SHP77 (cell line): ENCODE measurements at places on chromosomes 1 and 21.

- no peak for DNase-seq
These were observed 10.1 kb upstream of the USP24 start for GRCh38 chr1:55225228-55225627.

DNA sequence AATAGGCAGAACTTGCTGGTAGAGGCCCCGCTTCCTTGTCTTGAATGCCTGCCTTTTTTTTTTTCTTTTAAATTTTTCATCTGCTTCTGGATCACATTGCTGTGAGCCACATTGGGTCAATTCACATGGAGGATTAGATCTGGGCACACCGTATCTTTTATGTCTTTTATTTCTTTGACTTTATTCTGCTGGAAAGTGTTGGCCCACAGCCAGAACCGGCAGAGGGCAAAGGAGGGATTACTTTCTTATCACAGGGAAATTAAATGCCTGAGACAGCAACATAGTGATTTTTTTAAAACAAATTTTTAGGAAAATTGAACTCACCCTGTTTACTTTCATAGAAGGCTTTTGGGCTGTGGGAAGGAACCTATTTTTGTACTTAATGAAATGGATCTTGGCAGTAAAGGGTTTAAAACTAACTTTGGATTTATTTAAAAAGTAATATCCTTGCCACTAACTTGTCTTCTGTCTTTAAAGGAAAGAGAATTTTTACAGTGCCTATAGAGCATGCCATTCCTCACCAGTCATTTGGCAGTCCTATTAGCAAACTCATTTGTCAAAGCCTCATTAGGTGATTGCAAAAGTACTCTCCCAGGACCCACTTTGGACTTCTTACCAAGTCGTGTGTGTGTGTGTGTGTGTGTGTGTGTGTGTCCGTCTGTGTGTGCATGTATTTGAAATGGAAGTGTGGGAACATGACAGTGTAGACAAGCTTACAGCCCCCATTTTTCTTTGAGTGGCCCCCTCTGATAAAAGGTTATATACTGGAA lies 68.4 kb downstream of the ST6GALNAC3 start:
- no peak for DNase-seq

DNA sequence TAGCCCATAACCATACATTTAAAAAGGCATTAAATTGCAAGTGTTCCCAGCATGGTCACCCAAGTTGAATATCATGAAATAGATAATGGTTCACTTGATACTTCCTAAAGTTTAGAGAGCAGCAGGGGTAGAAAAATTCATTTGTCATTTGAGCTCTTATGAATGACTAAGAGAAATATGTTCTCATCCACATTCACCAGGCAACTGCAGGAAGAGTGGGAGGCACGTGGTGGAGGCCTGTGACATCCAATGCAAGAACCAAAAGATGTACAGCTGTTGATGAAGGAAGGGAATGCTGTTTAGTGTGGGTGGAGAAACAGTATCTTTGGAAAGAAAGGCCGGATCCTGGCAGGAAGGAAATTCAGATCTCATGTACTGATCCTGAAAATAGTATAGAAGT lies 473.1 kb downstream of the ADGRL2 start:
- DNase-seq = no peak

DNA sequence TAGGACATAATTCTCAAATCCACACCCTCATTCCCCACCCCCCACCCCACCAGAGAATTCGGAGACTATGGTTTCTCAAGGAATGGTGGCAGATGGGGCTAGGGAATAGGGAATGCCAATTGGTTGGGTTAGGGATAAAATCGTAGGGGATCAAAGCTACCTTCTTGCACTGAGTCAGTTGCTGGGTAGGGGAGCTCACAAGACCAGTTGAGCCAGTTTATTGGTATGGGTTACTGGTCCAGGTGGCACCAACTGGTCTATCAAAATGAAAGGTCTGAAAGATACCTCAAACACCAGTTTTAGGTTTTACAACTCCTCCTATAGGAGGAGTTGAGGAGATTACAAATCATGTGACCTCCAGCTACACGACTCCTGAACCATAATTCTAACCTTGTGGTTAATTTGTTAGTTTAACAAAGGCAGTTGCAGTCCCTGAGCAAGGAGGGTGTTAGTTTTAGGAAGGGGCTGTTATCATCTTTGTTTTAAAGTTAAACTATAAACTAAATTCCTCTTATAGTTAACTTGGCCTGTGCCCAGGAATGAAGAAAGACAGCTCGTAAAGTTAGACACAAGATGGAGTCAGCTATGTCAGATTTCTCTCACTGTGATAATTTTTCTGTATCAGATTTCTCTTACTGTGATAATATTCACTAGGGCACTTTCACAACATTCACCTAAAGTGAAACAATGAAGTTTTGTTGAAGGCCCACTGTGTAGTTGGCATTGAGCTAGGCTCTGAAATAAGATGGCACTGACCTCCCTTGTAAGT lies 2.5 kb downstream of the SHISAL2A start:
- no peak for DNase-seq

DNA sequence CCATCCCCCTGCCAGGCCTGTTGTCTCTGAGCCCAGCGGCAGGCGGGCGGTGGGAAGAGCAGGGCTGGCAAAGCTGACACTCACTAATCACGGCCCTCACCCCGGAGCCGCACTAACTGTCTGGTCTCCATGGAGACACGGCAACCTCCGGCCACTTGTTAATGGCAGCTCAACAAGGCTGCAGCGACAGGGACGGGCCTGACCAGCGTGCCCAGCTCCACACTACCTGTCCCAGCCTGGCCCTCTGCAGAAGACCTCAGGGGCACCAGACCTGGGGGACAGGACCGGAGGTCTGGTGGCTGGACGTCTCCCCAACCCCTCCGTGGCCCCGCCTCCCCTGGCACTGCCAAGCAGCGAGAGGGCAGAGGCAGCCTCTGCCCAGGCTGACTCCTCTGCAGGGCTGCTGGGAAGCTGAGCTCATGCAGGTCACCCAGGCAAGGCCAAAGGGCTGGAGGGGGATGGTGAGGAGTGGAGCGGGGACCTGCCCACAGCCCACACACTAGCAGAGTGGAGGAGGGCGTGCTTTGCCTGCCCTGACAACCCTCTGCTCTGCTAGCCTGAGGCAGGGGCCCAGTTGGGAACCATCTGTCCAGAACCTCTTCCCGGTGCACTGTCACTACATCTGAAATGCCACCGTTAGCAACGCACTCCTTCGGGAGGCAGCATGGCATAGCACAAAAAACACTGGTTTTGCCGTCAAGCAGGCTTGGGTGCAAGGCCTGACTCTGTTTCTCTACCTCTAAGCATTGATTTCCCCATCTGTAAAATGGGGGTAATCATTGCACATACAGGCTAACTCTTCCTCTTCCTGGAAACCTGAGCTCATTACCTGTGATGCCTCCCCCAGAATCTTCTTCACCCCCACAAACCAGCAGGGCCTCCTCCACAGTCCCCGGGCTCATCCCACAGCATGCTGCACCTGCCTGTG lies 29.6 kb upstream of the WASF2 start:
- peak; percentile 72 for DNase-seq

DNA sequence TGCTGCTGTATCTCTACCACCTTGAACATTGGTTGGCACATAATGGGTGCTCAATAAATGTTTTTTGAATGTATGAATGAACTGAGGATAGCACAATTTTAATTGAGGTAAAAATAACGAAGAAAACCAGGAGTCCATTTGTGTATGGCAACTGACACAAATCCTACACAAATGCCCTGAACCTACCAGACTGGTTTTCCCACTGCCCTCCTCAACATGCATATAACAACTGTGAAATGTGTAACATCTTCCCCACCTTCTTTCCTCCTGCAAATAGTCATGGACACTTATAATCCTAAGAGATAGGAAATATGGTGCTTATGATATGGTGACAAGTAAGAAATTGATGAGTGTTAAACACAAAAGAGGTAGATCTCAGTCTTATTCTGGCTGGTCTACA lies 9.9 kb upstream of the LMO4 start:
- DNase-seq = no peak

GRCh38 chr1:168982778-168983177 lies 123.7 kb upstream of the ATP1B1 start:
- DNase-seq = no peak
